ENCODE measurements at places on chromosomes 16 and 17.
A peak's percentile ranks its signal among the peaks of the same experiment; 100 is the strongest.

DNA sequence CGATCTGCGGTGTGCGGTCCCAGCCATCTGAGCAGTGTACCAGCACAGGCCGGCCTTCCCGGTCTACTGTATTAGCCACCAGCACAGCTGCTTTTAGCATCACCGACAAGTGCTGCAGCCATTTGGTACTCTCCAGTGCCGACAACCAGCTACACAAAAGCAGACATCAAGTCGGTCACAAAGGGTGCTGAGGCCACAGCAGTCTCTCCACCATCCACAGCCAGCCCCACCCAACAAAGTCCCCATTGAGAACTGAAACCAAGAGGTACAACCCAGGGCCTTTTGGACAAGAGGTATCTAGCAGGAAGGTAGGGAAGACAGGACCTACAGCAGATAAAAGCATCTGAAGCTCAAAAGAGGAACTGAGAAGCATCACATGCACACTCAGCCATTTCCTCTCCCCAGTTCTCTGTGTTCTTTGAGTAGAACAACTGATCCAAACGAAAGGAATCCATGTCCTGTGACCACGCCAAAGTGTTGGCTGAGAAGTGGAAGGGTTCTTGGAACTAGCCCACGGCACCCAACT lies 9.5 kb downstream of the MTMR4 start:
- no peak for DNase-seq

DNA sequence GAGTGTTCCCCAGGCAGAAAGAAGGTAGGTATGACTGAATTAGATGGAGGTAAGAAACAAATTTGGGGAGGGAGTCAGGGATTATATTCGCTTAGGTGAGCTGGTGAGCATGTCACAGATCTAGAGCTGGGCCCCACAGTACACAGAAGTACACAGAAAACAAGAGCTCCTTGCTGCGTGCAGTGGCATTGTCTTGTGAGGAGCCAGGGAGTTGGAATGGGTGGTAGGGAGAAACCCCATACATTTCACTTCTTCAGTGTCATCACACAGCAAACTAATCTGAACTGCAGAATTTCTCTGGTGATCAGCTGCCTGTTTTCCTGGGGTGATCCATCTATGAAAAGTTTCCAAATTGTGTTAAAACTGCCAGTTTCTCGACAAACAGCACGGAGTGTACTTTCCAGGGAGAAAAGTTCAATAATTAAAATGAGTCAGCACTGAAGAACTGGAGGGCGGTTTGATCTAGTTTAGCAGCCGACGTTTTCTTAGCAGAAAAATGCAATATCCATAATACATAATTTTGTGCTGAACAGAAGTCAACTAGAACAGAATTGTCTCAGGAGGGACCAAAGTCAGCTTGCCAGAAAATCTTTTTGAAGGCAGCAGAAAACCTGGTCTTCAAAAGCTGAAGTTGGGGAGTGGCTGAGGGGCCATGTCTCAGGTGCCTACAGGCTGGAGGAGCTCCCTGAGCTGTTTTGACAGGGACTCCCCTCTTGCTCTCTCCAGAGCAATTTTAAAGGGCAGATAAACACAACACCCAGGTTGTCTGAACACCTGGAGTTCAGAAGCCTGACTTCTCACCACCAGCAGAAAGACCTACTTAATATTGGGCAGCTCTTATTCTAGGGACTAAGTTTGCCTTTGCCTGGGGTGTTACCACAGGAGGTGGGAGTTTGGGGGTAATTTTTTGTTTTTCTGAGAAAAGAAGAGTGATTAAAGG lies 448.6 kb downstream of the CA10 start:
- DNase-seq = no peak

DNA sequence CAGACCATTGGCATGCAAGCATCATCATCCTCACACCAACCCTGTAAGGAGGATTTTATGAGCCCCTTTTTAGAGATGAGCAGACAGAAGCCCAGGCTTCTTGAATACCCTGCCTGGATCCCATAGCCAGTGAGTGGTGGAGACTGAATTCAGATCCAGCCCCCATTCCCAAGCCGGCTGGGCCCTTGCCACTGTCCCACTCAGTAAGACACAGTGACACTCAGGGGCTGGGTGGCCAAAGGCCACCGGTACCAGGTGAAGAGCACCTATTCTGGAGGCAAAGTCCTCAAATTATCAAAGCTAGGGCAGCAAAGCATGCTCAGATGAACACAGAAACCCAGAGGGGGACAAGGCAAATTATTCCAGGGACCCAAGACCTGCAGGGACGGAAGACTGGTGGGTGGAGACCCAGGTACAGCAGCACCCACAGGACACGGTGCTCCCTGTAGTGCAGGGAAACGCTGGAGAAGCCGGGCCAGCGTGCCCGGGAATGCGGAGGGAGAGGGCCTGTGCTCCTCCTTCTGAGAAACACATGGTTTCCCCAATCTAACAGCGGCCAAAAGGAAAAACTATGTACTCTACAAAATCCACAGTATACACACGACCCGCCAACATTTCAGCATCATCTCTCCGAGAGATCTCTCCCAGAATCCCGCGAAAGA lies 33.2 kb upstream of the CRHR1 start:
- no peak for DNase-seq

- DNase-seq = no peak
Measured at GRCh38 chr17:65756760-65757159, 195.3 kb upstream of the AXIN2 start.

GRCh38 chr17:16936536-16937310 lies 35.2 kb downstream of the TNFRSF13B start:
- no peak for DNase-seq

- no peak for DNase-seq
Measured at GRCh38 chr16:86405319-86405718, 105.0 kb upstream of the FOXF1 start.

GRCh38 chr17:32873114-32873513 lies 3.8 kb downstream of the MYO1D start:
- no peak for DNase-seq

DNA sequence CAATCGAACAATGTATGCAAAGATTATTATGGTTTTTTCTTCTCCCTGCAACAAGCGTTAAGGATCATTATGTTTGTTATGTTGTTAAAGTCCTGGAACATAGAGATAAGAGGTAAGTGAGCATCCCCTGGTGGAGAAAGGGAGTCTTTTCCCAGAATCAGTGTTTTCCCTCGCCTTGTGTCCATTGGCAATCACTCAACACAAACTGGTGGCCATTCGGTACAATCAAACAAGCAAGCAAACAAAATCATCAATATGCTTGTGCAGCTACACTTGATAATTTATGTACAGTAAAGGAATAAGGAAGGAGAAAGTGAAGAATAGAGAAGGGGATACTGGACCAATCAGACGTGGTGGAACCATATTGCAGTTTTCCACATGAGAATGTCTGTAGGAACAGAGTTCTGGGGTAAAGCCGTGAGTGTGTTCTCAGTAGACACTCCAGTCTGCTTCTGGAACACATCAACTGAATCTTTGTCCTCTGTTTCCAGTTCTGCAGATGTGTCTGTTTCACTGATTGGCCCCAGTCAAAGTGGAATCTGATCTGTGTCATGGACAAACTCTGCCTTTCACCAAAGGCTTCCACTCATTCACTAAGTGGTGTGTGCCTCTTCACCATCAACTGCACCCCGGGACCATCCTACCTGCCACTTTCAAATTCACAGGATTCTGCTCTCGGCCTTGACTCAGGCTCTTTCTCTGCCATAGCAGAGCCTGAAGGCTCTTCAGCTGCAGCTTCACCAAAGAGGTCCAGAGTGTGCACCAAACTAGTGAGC lies 169.5 kb downstream of the AHSP start:
- DNase-seq = no peak

GRCh38 chr16:67773099-67773498 lies 33.3 kb downstream of the RANBP10 start:
- DNase-seq = no peak

DNA sequence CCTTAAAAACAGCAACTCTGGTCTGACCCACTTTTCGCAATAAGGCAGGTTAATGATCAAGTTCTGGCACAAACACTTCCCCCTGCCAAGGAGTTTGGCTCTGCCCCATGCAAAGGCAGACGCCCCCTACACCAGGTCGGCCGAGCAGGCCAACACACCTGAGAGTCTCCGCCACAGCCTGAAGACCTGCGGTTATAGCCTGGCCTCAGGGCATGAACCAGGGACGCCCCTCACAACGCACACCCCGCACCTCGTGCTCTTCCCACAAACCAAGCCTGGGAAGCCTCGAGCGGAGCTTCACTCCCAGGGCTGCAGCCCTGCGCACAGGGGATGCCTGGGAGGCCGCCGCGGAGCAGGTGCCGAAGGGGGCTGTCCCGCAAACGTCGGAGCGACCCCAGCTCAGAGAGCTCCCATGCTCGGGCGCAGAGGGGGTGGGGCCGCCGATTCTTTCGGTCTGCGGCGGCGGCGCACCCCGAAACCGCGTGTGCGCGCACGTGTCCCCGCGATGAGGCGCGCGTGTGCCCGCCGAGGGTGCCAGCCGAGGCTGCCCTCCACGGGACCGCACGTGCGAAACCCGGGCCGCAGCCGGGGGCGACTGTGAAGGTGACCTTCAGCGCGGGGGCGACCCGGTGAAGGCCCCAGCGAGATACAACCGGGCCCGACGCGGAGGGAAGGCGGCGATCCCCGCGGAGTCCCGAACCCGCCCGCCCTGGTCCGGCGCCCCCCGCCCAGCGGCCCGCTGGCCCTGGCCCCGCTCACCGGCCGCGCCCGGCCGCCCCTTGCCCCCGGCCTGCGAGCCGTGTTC lies 559 bp downstream of the CLUH start:
- DNase-seq = peak; percentile 32

GRCh38 chr17:73308017-73308823 lies 3.6 kb downstream of the CDC42EP4 start:
- DNase-seq = no peak

DNA sequence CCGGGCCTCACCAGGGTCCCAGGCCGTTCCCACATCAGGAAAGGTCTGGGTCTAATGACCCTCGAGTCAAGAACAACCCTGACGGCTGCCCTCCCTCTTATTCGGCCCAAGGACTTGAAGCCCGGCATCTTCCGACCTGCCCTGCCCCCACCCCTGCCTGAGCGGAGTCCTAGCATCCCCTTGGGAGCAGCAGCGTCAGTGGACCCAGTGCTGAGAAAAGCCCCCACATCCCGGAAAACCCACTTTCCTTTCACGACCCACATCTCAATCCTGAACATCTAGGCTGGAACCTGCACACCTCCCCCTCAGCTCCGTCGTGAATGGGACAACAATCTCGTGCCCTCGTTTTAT lies 769 bp downstream of the TMEM88 start:
- no peak for DNase-seq

DNA sequence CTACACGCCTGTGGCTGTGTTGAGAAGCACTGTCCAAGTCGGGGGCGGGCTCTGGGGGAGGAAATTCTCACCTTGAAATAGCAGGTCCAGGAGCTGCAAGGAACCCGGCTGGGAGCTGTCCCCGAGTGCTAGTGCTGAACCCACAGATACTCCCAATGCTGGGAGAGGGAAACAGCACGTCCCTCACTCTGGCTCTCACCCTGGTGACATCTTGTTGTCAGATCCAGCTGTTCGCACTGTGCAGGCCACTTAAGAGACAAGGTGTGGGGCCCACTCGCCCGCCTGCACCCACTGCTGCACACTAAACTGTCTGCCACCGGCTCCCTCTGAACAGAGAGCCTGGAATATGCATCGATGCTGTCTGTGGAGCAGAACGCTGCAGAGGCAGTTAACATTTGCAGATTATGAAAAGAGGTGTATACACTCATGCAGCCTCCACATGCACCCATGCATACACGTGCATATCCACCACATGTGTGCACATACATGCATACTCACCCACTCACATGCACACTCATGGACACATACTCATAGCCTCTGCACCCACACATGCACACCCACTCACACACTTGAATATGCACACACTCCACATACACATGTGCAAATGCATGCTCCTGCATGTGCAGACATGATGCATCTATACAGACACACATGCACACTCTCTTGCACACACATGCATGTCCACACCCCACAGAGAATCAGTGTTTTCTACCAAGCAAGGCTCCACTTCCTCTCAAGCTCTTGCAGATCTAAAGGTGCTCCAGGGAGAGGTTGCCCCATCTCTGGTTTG lies 42.0 kb downstream of the MGAT5B start:
- DNase-seq = peak; percentile 9

DNA sequence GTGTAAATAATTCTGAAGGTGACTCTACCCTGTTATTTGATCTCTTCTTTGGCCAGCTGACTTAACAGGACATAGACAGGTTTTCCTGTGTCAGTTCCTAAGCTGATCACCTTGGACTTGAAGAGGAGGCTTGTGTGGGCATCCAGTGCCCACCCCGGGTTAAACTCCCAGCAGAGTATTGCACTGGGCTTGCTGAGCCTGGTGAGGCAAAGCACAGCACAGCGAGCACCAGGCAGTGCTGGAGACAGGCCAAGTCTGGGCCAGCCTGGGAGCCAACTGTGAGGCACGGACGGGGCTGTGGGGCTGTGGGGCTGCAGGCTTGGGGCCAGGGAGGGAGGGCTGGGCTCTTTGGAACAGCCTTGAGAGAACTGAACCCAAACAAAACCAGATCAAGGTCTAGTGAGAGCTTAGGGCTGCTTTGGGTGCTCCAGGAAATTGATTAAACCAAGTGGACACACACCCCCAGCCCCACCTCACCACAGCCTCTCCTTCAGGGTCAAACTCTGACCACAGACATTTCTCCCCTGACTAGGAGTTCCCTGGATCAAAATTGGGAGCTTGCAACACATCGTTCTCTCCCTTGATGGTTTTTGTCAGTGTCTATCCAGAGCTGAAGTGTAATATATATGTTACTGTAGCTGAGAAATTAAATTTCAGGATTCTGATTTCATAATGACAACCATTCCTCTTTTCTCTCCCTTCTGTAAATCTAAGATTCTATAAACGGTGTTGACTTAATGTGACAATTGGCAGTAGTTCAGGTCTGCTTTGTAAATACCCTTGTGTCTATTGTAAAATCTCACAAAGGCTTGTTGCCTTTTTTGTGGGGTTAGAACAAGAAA lies 5.1 kb downstream of the STH start:
- DNase-seq = no peak

DNA sequence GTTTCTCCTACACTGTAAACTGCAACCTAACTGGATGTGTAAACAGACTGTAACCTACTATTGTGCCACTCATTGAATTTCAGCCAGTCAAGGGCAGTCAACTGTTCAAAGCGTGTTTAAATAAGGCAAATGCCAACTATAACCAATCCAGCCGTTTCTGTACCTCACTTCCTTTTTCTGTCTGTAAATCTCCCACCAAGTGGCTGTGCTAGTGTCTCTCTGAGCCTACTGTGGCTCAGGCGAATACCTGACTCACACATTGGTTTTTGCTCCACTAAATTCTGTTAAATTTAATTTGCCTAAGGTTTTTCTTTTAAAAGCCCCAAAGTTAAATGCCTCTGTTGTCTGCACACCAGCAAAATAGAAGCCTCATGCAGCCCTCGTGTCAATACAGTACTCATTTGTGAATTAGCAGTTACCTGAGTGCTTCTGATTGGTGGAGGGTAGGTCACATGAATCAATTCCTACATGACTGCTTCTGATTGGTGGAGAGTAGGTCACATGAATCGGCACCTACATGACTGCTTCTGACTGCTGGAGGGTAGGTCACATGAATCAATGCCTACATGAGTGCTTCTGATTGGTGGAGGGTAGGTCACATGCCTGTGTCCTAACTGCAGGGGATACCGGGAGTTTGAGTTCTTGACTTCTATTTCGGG lies 31.1 kb upstream of the CCR7 start:
- DNase-seq = no peak

GRCh38 chr16:12409700-12410099 lies 394.0 kb downstream of the CPPED1 start:
- DNase-seq = no peak

Data from stimulated activated CD4-positive, alpha-beta T cell treated with anti-CD3 and anti-CD28 coated beads, Interleukin-1b, Interleukin-23, amount 100 ng/mL, for 1 hour (primary cell).